HAP-1 (cell line): ENCODE measurements at places on chromosomes 7 and 10.

DNA sequence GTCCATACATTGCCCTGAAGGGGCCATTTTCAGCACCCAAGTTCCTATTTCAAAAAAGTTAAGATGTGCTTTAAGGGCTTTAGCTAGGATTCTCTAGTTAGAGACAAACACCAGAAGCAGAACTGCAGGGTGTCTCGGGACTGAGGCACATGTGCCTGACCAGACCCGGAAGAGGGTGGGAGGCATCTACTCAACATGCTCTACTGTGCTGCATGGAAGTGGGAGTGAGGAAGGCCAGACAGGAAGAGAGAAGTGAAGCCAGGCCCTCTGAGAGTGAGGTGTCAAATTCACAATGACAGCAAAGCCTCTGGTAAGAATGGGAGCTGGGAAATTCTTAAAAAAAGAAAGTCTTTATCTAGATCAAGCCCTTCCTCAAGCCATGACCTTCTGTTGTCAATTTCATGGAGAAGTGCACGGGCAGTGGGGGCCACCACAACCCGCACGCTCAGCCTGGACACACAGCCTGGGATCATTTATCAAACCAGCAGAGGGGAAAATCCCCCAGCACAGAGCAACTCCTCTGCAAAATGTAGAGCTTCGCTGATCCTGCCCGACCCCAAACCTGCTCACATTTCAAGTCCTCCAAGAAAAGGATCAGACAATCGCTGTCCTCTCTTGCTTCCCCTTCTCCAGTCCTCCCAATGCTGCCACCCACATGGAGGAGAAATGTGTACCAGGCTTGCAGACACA, 38.7 kb downstream of the PLXNA4 start:
- no peak for DNase-seq

GRCh38 chr7:149432121-149432691, 28.7 kb downstream of the ZNF777 start:
- no peak for DNase-seq

DNA sequence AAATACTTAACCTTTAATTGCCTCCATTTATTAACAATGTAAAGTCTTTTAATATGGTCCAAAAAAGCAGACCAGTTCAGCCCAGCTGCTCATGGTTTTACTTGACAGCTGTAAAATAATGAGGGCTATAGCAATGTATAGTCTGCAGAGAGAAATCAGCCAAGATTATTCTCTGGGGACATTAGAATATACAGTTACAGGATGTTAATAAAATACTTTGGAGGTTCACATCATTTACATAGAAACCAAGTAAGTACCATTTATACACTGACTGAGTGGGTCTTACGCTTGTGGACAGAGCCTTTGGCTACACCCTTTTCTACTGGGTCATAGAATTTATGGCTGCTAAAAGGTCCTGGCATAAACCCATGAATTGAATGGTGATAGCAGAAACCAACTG, 340.7 kb upstream of the CELF2 start:
- no peak for DNase-seq

DNA sequence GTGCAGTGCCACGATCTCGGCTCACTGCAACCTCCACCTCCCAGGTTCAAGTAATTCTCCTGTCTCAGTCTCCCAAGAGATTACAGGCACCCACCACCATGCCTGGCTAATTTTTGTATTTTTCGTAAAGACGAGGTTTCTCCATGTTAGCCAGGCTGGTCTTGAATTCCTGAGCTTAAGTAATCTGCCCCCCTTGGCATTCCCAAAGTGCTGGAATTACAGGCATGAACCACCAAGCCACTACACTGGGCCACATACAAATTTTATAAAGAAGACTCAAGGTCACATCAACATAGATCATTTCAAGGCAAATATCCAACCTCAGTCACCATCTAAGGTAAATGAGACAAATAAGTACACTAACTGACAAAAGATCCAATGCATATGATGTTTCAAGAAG, 32.1 kb downstream of the IGF2BP3 start:
- DNase-seq: no peak

- DNase-seq: no peak
Measured at GRCh38 chr10:129342385-129342784, 124.7 kb upstream of the MGMT start.

DNA sequence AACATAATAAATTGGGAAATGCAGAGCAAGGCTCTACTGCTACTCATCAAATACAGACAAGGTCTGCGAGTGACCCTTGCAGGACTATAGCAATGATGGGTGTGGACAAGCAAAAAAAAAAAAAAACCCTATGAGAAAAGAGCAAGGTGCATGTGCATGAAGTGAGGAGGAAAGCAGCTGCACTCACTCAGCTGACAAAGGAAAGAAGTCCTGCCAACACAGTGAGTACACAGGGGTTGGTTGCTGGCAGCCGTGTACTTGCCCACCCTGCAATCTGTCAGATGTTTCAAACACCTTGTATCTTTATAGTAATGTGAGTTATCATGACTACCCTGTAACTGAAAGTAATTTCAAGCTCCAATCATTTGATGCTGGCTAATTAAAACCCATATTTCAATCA, 20.5 kb downstream of the CHCHD3 start:
- DNase-seq: no peak

DNA sequence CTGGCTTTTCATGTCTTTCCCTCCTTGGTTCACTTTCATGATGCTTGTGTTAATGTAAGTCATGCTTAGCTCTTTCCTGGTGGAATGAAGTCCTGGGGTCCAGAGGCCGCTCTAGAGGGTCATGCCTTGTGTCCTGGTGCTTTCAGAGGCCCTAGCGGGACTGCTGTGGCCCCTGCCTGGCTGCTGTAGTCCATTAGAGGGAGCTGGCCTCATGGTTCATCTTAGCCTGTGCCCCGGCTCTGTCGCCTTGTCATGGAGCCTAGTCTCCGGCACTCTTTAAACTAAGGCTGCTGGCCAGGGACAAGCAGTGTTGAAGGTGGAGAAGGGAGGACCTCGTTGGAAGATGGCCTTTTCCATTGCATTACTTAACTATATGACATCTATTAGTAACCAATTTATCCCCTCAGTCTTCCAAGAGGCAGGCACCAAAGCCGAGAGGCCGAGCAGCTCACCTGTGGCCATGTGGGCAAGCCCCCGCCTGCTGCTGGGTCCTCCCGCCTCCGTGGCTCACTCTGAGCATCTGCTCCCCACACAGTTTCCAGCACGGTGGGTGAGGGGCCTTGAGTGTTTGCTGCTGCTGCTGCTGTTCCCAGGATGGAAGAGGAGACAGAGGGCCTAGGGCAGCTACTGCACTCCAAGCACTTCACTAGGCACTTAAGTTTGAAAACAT, 5.0 kb upstream of the NDUFB2 start:
- DNase-seq: no peak

DNA sequence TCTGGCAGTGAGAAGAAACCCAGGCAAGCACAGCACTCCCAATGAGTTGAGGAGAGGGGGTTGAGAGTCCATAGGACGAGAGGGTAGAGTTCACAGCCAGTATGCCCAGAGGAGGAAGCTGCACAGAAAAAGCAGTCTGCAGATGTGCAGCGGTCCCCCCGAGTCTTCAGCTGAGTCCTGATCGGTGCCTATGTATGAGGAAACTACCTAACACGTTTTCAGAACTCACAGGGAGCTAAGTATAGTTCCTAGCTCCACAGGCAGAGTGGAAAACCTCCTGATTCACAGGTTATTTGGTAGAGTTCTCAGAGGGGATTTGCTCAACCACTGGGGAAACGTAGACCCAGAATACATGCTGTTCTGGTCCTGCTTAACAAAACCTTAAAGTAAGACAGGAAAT, 271.3 kb upstream of the CNTNAP2 start:
- no peak for DNase-seq

- no peak for DNase-seq
Measured at GRCh38 chr7:50725774-50726173, 56.9 kb downstream of the GRB10 start.

DNA sequence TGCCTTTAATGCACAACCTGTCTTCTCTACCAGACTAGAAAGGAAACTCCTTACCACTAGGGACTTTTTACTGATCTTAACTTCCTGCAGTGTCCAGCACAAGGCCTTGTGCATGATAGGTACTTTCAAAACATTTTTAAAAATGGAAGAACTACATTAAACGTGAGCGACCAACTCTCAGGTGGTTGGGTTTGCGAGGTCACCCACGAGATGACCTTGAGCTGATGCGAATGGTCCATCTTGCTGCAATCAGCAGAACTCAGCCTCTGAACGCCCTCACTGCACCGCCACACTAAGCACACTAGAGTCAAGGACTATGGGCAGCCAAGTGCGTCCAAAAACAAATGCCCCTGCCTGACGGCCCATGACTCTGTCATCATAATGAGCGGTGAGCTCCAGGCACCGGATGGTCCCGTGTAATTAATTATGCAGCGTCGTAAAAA, 34.9 kb upstream of the PTF1A start:
- no peak for DNase-seq

GRCh38 chr10:14583252-14583651, 191.4 kb downstream of the FAM107B start:
- DNase-seq: no peak

- DNase-seq: no peak
Measured at GRCh38 chr7:80445351-80445750, 66.5 kb downstream of the GNAT3 start.

GRCh38 chr10:113283189-113283588, 269.7 kb upstream of the HABP2 start:
- no peak for DNase-seq

- DNase-seq: no peak
Measured at GRCh38 chr10:8951440-8952089, 897.1 kb downstream of the GATA3 start.

DNA sequence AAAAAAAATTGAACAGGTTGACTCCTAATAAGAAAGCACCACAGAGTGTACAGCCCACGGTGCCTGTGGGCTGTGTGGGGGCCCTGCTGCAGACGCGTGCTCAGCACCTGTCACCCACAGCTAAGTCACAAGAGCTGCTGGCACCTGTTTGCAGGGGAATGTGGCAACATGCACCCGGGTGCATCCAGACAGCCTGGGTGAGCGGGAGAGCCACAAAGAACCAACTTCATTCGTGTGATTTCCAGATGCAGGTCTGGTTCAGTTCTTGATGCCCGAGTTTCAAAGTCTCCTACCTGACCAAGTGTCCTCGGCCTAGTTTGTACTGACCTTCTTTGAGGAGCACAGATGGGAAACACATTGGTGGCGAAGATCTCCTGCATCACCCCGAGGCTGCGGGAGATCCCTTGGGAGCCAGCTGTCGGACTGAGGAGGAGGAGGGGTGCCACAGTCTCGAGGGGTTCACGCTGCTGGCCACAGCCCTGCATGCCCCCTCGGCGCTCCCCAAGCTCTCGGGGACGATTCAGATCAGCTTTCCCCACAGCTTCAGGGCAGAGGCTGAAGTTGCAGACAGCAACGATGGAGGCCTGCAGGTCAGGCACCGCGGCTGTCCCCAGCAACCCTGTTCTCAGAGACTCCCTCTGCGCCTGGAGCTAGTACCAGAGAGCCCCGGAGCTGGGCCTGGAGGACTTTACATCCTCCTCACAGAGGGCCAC, 35.3 kb downstream of the AMZ1 start:
- DNase-seq: no peak

DNA sequence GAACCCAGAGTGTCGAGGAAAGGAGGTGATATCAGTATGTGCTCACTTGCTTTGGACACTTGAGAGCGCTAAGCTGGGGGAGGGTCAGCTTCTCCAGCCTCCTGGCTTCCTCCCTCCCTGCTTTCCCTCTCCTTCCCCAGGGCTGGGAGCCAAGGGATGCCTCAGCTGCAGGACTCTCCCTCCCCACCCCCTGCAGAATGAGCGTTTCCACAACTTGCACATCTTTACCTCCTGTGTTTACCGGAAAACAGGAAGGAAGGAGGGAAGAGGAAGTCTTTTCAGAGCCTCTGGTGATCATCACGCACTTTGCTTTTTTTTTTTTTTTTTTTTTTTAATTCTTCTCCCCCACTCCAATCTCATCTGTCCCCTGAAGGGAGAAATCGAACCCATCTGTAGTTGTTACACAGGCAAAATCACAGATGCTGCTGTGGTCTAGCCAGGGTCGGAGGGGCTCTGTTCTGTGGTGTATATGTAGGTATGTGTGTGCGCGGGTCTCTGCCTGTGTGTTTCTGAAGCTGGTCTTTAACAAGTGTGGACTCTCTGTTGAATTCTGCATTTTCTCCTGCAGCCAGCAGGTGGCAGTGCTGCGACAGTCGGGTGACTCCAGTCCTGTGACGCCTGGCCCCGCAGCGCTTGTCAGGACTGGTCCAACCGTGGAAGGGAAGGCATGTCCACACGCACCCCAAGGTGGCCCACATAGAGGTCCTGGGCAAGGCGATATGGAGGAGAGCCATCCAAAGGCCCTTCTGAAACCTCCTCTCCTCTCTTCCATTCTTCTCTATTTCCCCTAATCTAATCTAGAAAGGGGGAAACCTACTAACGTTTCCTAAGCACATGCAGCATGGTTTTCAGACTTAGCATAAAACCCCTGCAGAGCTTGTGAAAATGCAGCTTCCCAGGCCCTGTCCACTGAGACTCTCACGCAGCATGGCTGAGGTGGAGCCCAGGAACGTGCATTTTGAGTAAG, 257.6 kb downstream of the PLXNA4 start:
- DNase-seq: peak; percentile 83

DNA sequence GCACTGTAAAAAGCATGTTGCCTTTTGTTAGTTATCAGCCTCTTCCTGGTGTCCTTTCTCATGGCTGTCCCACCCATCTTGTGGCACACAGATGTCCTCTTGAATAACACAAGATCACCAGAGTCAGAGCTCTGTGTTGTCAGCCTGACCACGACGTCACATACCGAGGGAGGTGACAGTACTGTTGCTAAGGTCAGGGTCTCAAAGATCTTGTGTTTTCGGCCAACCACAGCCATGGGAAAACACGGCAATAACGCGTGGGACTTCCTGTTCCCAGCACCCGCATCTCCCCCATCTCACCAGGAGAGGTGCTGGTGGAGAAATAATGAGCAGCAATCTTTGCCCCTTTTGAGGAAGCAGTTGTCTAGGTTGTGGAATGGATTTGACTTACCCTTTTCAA, 40.4 kb downstream of the NPVF start:
- no peak for DNase-seq

DNA sequence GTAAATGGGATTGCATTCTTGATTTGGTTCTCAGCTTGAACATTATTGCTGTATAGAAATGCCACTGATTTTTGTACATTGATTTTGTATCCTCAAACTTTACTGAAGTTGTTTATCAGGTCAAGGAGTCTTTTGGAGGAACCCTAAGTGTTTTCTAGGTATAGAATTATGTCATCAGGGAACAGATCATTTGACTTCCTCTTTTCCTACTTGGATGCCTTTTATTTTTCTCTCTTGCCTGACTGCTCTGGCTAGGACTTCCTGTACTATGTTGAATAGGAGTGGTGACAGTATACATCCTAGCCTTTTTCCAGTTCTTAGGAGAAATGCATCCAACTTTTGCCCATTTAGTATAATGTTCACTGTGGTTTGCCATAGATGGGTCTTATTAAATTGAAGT, 48.8 kb downstream of the ANXA8 start:
- no peak for DNase-seq
